ENCODE measurements at places on chromosomes 12 and 14.

- no peak for DNase-seq
Measured at GRCh38 chr12:92551853-92552397, 150.9 kb upstream of the PLEKHG7 start.

GRCh38 chr12:130990034-130990433, 36.3 kb downstream of the ADGRD1 start:
- DNase-seq = no peak

- DNase-seq = no peak
Measured at GRCh38 chr14:72788255-72788654, 105.6 kb downstream of the DPF3 start.

- no peak for DNase-seq
Measured at GRCh38 chr12:102417055-102417454, 63.3 kb downstream of the IGF1 start.

- DNase-seq = no peak
Measured at GRCh38 chr14:102084931-102085330, 1.9 kb downstream of the HSP90AA1 start.

- DNase-seq = peak; percentile 64
Measured at GRCh38 chr12:110403976-110404682, 621 bp upstream of the ANAPC7 start.

DNA sequence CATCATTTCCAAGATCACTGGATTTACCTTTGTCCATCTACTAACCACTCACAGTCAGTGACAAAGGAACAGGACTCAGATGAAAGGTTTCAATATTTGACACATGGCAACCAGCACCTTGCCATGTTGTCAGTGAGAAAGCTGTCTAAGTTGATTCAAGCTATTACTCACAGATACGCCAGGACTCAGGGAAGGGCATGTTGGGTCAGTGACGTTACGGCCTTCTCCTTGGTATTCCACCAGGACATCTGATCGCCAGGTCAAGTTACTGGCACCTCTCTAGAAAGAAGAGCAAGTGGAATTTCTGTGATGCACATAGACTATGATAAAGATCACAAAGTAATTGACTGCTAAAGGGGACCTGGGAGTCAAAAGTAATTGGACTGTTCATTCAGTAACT, 36.4 kb downstream of the GNS start:
- DNase-seq = no peak

DNA sequence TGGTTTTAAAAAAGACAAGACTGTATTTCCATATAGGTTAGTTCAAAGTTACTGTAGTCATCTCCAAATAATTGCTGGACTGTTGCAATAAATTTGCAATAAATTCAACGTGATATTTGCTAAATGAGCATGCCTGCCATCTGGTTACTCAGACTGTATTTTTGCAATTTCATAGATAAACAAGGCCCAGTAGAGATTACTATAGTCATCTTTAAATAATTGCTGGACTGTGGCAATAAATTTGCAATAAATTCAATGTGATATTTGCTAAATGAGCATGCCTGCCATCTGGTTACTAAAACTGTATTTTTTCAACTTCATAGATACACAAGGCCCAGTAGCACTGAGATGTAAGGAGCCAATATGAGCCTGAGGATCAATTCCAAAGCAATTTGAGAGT, 5.6 kb downstream of the NTN4 start:
- no peak for DNase-seq

DNA sequence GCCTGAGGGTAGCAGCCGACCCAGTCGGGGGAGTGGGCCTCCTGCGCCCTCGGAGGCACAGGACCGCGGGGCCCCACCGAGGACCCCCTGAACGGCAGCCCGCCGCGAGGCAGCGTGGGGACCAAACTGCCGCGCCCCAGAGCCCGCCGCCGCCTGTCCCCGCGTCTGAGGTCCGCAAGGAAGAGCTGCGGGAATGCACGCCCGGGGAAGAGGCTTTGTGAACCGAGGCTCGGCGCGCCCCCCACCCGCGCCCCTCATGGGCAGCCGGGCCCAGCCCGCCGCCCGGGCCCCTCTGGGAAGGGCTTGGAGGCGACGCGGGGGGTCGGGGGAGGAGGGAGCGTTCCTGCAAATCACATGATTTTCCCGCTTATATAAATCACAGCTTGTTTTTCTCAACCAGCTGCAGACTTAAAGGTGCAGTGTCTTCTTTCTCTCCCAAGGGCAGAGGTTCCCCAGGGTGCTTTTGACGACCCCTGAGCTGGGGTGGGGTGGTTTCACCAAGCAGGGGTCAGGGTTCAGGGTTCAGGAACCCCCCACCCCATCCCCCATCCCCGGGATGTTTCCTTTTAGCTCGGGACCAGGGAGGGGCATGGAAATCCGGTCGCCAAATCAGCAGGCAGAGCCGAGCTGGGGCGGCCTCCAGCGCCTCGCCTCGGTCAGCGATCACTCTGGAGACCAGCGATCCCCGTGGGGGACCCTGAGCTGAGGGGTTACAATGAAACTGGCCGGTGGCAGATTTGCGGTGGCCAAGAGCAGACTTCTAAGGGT, 44.7 kb upstream of the ATP23 start:
- DNase-seq = peak; percentile 27

DNA sequence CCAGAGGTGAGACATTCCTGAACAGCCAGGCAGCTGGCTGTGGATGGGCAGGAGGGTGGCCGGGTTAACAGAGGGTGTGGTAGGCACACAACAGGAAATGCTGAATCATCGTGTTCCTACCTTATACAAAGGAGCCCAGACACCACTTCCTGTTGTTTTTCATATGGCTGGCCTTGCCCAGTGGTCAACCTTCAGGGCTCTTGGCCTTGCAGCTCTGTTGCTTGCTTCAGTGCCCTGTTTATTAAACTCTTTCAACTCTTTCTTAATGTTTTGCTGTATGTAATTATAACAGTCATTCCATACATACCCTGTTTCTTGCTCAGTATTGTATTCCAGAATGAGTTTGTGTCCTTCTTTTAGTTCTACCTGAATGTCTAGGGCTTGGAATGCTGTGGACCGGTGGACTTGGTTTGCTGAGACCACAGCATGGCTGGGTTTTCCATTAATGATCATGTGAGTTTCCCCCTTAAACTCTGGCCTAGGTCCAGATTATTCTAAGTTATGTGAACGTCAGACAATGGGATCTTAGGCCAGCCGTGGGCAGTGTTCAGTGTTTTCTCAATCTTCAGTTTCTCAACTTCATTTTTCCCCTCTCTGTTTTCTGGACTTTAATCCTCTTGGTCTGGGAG, 11.9 kb downstream of the CFAP54 start:
- DNase-seq = no peak

- no peak for DNase-seq
Measured at GRCh38 chr14:95722525-95723190, 8.7 kb upstream of the TCL1A start.

GRCh38 chr12:47082796-47083621, 3.2 kb upstream of the AMIGO2 start:
- DNase-seq = no peak

DNA sequence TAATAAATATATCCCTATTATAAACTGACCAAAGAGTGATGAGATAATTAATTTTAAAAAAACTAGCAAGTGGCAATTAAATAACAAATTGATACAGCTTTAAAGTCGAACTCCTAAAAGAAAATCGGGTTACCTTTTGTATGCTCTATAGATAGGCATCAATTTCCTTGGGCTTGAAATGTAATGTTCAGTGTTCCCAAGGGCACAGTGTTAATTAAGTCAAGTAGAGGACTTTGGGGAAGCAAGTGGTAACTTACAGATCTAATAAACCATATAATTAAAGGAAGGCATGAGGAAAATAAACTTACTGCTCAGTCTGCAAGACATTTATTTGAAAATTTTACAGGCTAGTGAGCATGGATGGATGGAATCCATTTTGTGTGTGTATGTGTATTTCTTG, 220.9 kb downstream of the FSCB start:
- DNase-seq = no peak

Measured in activated B cell treated with CpG ODN at 0.5 μM for 24 hours (primary cell).